ENCODE measurements at places on chromosomes 5 and 9.
A peak's percentile ranks its signal among the peaks of the same experiment; 100 is the strongest.

GRCh38 chr9:132586830-132587591 lies 4.6 kb downstream of the BARHL1 start:
- no peak for DNase-seq

GRCh38 chr9:82519332-82519731 lies 530.8 kb downstream of the SPATA31D1 start:
- DNase-seq = no peak

DNA sequence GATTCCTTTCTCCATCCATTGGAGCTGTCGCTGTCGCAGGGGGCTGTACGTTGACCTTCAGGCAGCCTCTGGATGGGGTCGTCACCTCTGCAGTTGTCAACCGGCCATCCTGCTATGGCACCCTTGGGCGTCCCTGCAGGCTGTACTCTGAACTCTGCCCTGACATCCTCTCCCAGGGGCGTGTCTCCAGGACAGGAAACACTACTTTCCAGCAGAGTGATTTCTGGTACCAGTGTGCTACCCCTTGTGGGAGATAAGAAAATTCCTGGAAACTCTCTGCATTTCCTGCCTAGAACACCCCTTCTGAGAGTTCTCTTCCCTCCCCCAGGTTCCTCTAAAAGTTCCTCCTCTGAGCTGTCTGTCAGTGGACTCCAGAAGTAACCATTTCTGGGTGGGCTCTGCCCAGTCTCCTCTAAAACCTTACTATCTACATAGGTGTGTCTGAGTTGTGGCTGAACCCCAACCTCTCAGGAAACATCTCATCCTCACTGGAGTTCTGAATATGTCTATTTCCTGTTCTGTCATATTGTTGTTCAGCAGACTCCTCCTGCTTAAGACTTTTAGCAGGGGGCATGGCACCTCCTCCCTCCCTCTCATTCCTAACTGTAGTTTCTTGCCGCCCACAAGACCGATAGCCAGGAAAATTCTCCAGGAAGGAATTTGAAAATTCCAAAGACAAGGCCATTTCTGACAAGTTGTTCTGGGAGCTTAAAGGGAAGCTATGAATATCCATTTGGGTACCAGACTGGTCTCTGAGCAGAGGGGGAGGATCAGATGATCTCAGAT lies 145.3 kb upstream of the RASEF start:
- no peak for DNase-seq

DNA sequence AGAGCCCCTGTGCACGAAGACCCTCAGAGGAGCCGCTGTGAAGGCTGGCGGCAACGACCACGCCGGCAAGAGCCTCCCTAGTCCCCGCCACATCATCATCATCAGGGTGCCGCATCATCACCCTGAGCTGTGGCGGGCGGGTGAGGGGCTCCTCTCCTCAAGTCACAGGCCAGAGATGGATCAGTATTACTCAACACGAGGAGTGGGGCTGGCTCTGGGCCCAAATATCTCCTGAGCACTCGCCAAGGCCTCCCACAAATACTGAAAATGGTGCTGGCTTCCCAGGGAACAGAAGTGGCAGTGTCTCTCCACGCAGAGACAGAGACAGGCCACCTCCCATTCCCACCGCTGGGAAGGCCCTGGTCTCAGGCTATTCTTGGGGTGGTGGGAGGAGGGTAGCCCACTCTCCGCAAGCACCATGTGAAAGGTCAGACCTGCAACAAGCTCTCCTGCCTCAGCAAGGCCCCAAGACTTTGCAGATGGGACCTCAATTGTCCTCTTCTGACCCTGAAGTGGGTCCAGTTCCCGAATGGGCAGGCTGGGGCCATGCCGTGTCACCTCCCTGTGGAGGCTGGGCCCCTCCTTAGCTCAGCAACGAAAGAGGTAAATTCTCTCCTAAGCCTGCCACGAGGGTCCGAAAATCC lies 39.3 kb upstream of the ZNF354A start:
- DNase-seq = no peak

DNA sequence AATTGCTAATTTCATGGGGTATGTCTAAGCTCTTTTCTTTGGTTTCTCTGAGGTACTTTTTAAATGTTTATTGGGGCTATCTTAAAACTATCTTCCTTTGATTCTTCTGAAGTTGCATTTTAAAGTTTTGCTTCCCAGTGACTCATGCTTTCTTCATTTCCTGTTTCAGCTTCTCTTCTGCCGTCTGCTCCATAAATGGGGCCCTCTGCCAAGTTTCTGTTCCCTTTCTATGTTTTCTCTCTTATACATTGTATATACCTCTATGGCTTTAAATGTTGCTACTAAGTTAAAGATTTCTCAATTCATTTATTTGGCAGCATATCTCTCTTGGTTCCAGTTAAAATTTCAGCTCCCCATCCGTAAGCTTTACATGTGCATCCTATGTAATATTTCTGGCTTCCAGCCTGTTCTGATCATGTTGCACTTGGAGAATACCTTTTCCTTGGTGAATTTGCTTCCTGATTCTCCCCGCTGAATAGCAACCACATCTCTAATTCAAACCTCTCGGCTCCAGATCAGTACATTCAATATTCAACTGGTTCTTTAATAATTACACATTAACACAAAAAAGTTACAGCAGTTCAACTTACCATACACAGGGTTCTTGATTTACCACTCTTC lies 125.3 kb downstream of the ST8SIA4 start:
- DNase-seq = no peak

- DNase-seq = no peak
These were observed 3.9 kb downstream of the FCN2 start for GRCh38 chr9:134884492-134884891.

DNA sequence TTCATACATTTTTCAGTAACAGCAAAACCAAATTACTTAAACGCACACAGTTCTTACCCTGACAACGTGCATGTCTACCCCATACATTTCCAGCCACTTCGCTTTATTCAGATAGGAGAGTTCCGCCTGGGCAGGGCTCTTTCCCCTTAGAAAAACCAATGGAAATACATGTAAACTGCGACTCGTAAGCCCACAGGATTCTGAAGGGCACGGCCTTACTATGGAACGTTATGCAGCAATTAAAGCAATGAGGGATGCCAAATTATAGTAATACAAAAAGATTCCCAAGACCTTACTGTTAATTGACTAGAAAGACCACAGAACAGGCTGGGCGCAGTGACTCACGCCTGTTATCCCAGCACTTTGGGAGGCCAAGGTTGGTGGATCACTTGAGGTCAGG lies 64.5 kb downstream of the EPB41L4B start:
- peak; percentile 11 for DNase-seq

GRCh38 chr5:1280177-1281037 lies 14.5 kb downstream of the TERT start:
- peak; percentile 49 for DNase-seq

DNA sequence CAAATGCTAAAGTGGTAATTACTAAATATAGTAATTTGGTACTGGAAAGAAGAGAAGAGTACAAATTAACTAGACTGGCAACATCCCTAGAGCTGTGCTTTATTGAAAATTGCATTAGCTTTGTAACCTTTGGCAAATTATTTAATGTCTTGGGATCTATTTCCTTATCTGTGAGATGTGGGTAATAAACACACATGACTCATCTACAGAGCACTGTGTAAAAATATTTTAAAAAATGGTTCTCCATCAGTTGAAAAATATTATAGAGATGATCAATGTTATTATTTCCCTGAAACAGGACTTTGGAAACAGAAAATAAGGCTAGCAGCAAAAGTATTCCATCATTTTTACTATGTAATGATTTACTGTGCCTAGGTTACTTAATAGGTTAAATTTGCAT lies 1698.8 kb upstream of the CDH9 start:
- DNase-seq = no peak

DNA sequence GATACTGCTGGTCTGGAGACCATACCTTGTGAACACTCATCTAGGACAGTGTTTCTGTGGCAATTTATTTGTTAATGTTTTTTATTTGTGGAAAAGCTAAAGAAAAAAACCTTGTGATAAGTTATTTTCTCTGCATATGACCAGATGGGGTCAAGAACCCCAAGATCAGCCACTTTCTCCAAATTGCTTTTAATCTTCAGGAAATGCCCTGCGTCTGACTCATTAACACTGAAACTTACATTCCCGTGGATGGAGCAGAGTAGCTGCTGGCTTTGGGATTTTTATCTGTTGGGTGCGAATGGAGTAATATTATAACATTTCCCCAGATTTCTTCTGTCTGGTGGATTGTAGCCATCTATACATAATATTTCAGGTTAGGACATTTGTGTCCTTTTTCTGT lies 444.5 kb downstream of the SH3GL2 start:
- no peak for DNase-seq

DNA sequence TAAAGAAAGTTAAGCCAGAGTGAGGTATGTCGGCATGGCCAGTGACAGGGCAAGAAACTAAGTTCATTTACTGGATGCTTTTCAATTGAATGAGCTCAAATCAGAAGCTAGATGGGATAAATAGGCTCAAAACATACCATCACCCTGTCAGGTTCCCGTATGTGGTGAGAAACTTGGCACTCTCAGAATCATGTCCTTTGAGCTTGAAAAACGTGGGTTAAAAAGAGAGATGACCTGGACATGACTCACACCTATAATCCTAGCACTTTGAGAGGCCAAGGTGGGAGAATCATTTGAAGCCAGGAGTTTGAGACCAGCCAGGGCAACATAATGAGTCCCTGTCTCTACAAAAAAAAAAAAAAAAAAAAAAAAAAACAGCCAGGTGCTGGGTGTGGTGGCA lies 121.7 kb upstream of the RGMB start:
- no peak for DNase-seq

DNA sequence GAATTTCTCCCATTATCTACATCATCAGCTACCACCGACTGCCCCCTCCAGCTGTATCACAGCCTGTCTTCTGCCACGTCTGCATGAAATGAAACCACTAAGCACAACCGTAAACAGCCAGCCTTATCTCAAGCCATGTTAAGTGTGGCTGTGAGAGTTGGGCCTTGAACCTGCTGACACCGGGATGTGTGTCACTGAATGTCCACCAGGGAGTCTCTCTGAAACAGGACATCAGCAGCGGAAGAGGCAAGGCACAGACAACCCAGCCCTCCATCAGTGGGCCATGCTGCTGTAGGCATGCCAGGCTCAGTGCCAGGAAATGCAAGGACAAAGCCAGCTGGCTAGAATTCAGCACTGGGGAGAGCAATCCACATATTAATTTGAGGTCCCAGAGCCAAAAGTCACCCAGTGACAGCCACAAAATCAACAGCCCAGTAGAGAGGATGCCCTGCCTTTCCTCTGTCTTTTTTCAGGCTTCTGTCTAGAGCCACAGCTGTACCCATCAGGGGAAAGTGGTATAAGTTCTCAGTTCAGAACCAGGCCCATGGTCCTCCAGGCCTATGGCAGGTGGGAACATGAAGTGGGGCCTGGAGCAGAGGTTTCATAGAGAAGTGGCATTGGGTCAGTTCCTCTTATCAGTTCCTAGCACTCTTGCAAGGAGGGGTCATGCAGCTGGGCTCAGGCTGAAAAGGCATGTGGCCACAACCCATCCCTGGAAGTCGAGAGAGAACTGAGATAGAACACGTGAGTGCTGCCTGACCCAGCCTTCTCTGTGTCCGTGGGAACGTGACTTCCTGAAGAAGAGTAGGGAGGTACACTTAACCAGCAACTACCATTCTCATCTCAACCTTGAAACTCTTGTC lies 199.4 kb downstream of the ESM1 start:
- DNase-seq = peak; percentile 15

- DNase-seq = no peak
These were observed 10.2 kb downstream of the GLIS3 start for GRCh38 chr9:4289411-4290326.

- DNase-seq = no peak
These were observed 13.0 kb upstream of the PCDHAC2 start for GRCh38 chr5:140953234-140953633.

DNA sequence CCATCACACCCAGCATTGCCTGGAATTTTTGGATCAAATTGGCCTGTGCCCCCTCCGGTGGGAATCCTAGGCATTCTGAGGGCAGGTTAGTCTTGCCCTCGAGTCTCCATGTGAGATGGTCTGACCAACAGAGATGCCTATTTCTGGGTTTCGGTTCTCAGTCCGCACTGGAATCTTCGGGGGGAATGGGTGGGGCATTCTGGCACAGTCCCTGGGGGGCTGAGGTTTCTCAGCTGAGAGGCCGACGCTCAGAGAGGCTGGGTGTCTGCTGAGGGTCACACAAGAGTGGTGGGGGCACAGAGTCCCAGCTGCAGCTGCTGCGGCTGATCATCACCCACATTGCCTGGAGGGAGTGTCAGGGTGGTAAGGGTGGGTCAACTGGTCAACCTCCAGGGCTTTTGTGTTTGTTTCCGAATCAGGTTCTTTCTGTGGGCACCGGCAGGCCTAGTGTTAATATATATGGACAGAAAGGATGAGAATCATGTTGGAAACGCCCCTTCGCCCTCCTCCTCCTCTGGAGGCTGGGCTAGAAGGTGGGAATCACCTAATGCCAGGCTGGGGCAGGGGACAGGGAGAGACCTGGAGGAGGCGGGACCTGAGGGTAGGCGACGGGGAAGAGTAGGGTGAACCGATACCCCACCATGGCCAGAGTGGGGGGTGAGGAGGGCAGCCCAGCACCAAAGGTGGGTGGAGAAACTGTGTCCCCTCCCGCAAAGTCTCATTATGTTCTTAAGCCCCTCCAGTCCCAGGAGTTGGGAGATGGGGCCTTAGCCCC lies 149.5 kb upstream of the PHYKPL start:
- no peak for DNase-seq

- DNase-seq = no peak
These were observed 38.7 kb upstream of the SLC36A1 start for GRCh38 chr5:151408591-151409230.

- DNase-seq = no peak
These were observed 5.1 kb upstream of the WWC1 start for GRCh38 chr5:168286386-168286785.

DNA sequence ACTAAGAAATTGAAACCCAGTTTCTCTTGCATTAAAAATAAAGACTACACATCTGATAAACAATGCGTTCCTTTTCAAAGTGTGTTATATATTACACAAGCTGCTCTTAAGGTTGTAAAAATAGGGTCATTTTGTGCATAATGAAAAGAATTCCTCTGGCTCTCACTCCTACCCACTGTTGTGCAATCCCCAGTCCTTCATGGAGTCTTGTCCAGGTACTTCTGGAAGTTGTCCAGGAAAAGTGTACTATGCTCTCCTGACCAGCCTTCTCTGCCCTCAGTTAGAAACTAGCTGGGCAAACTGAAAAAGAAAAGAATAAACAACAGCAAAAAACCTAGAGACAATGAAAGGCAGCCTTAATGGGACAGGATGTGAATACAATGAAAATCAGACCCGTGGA lies 345.5 kb upstream of the PAPPA start:
- DNase-seq = no peak

- DNase-seq = peak; percentile 22
These were observed 1.4 kb downstream of the PRR16 start for GRCh38 chr5:120465436-120465961.

GRCh38 chr5:135484674-135485086 lies 32.5 kb upstream of the TIFAB start:
- no peak for DNase-seq

GRCh38 chr5:33761139-33761538 lies 130.7 kb downstream of the ADAMTS12 start:
- DNase-seq = no peak

DNA sequence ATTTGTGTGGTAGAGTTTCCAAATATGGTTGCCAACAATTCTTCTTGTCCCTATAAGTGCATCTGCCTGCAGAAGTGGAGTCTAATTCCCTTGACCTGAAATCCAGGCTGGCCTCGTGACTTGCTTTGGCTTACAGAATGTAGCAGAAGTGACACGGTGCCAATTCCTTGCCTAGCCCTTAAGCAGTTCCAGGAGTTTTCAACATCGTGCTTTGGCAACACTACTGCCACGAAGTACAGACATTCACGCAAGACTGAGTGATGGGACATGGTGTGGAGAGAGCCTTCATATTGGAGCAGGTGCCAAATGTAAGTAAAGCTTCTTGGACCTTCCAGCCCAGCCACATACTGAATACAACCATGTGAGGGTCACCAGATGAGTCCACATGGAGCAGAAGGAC lies 92.9 kb upstream of the NEK6 start:
- peak; percentile 53 for DNase-seq

All from right cardiac atrium (tissue), 5 donors.